ENCODE measurements at places on chromosomes 5 and 9.
A peak's percentile ranks its signal among the peaks of the same experiment; 100 is the strongest.

DNA sequence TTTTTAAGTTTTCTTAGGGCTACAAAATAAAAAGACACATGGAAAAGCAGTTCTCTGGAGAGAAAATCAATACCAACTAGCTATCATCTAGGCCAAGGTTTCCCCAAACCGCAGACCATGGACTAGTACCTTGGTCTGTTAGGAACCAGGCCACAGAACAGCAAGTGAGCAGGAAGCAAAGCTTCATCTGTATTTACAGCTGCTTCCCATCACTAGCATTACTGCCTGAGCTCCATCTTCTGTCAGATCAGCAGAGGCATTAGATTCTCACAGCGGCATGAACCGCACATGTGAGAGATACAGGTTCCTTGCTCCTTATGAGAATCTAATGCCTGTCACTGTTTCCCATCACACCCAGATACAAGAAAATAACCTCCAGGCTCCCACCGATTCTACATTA lies 1907.6 kb upstream of the ACO1 start:
- no peak for DNase-seq

DNA sequence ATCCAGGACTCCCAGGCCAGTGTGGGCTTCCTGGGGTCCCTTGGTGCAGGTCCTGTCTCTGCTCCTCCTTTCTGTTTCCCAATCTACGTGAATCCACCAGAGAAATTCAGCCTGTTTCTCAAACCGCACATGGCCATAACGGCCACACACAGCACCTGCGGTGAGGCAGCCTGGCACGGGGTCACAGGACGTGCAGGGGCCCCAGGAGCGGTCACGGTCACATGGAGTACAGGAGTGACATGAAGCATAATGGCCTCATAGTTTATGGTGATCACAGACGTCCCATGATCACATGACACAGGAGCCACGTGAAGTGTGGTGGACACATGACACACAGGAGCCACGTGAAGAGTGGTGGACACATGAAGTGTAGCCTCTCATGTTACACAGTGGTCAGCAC lies 248.5 kb upstream of the IRX4 start:
- no peak for DNase-seq

- DNase-seq = peak; percentile 45
These were observed 297.6 kb downstream of the MAN2A1 start for GRCh38 chr5:109987355-109987754.

DNA sequence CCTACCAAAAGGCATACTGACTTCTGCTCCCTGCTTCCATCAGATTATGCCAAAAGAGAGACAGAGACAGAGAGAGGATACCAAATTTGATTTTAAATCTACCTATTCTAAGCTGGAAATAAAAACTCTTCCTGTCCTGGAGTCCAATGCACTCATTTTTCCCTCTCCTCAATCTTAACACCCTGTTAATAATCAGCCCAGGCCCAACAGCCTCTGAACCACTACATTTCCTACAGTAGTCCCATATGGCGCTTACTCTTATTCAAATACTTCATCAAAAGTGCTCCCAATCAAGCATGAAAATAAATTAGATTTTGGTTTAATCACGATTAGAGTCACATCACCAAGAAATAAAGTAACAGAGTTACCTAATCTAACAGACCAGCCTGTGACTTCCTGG lies 152.3 kb downstream of the TSSK1B start:
- no peak for DNase-seq

DNA sequence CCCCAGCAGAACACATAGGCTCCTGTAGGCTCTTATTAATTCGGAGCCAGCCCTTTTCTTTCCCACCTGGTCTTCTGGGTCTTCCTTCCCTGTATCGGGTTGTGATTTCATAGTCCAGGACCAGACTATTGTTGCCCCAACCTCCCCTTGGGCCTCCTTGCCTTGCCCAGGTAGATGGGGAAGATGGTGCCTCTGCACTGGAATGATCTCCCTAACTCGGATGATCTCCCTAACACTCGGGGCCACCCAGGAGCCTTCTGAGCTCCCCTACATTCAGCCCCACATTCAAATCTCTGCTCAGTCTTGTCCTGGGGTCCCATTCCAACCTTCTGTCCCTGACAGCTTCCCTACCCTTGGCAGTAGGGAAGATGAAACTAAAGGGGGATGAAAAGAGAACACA lies 2.7 kb upstream of the IRF1 start:
- DNase-seq = no peak

DNA sequence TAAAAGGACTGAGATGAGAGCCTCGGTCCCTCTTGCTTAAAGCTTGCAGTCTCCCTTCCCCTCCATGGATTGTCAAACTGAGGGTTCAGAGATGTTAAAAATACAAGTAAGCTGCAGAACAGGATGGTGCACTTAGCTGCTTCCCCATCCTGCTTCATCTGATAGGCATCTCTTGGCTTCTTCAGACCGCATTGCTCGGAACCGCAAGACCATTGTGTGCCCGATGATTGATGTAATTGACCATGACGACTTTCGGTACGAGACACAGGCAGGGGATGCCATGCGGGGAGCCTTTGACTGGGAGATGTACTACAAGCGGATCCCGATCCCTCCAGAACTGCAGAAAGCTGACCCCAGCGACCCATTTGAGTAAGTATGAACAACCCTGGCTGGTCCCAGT lies 65.5 kb upstream of the SAP30L start:
- DNase-seq = peak; percentile 78

DNA sequence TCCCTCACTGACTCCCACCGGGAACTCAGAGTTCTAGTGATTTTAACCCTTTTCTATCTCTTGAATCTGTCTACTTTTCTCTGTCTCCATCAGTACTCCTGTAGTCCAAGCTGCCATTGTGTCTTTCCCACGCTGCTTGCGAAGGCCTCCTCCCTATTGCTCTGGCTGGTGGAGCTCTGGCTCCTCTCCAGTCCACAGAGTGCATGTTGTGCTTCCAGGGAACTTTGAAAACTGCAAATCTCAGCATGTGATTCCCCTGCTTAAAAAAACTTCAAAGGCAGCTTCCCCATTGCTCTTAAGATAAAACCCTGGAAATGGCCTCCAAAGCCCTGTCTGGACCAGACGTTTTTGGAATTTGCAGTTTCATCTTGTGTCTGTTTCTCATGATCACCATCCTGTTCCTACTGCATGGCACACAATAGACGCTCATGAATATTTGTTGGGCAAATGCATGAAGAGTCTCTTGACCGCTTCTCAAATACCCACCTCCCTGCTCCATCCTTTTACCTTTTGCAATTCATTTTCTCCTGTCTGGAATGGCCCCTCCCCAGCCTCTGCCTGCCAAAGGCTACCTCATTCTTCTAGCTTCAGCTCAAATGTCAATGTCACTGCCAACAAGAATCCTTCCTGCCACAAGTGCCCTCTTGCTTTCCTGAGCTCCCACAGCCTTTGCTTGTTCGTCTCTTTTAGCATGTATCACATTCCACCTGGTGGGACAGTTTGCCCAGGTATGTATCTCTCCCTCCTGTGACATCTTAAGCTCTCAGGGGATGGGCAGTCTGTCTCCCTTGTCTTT lies 293.2 kb downstream of the ARHGAP26 start:
- peak; percentile 91 for DNase-seq

- DNase-seq = no peak
These were observed 39.8 kb upstream of the ZNF354B start for GRCh38 chr5:178820001-178820400.

DNA sequence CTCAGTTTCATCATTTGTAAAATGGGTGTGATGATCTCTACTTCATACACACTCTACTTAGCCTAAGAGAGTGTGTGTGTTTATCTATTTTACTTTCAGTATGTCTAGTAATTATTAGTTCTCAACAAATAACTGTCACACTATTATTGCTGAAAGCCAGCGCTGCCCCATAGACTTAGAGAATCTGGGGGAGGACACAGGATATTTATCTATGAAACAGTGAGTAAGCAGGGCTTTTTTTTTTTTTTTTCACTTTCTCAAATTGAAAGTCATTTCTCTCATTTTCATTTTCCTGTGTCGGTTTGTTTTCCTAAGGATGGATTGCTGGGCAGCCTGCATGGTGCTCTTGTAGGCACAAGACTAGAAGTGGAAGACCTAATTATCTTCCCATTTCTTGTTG lies 248.4 kb upstream of the RPS23 start:
- DNase-seq = peak; percentile 23

GRCh38 chr5:140869555-140869886 lies 764 bp downstream of the PCDHA11 start:
- DNase-seq = no peak

GRCh38 chr5:112063856-112064255 lies 306.9 kb upstream of the NREP start:
- DNase-seq = no peak

- no peak for DNase-seq
These were observed 749.8 kb upstream of the CDH9 start for GRCh38 chr5:27788184-27788583.

DNA sequence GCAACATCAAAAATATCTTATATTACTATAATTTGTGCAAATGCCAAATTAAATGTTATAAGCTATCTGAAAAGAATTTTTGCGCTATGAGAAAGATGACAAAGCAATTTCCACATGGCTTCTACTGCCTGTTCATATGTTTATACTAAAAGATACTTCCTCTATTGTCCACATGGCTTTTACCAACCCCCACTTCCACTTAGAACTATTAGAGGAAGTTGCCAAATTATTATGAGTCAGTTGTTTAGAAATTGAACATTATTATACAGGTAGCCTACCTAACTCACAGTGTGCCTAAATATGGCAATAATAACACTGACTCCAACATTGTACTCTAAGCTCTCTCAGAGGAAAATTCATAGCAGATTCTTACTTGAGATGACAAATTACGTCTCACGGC lies 37.6 kb upstream of the SLC27A6 start:
- DNase-seq = no peak

- peak; percentile 94 for DNase-seq
These were observed 14.9 kb upstream of the MACIR start for GRCh38 chr5:103243665-103244064.

GRCh38 chr5:179051784-179052183 lies 8.4 kb upstream of the ZNF354C start:
- DNase-seq = no peak

GRCh38 chr5:120767178-120767820 lies 303.2 kb downstream of the PRR16 start:
- peak; percentile 93 for DNase-seq

DNA sequence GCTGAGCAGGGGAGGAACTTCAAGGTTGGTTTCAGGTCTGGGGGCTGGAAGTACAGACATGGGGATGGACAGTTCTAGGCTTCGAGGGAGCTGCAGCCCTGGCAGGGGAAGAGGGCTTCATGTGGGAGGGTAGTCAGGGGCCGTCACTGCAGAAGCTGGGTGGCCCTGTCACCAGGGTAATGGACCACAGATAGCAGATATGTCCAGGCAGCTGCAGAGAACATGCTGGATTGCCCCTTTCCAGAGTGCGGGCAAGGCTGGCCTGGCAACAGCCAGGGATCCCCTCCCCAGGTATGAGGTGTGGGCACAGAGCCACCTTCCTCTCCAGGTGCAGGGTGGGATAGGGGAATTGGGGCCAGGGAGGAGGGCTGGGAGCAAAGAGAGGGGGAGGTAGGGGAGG lies 206.5 kb downstream of the GADD45G start:
- DNase-seq = no peak

DNA sequence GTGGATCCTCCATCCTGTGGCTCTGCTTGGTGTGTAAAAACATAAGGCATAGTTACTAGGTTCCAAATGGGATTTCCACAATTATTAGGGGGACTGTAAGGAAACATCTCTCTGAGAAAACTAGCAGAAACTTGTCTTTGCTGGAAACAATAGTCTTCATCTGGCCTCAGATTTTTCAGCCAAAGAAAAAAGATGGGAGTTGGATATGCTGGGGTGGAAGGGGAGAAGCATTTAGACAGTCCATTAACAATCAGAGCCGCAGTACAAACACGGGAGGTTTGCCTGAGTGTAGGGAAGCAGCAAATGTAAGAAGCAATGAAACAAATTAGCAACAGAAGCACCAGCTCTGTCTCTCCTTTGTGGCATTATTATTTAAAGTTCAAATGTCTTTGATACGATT lies 402.7 kb upstream of the ZNF608 start:
- DNase-seq = no peak

DNA sequence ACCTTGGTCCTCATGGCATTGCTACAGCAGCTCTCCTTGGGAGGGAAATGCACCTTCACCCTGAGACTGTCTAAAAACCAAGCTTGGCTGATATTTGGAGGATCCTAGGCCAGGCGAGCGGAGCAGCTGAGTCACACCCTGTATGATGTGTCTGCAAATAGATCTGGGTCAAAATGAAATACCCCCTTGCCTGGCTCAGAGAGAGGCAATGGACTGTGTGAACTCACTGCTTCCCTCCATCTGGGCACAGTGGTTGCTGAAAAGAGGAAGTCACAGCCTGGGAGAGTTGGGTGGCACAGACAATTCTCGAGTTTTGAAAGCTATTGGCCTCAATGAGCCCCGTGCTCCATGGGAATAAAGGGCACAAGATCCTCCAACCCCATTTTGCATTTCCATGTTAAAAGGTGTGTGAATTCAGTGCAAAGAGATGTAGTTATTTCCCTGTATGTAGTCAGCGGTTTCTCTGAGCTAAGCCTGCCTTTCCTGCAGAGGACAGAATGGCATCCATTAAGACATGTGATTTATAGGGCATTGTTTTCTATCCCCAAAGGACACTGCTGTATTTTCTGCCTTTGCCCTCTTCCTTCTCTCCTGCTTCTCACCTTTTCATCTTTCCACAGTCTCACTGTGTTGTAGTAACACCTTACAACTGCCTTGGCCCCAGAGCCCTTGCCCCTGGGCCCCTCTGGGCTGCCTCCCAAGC lies 177.2 kb downstream of the GADD45G start:
- no peak for DNase-seq

DNA sequence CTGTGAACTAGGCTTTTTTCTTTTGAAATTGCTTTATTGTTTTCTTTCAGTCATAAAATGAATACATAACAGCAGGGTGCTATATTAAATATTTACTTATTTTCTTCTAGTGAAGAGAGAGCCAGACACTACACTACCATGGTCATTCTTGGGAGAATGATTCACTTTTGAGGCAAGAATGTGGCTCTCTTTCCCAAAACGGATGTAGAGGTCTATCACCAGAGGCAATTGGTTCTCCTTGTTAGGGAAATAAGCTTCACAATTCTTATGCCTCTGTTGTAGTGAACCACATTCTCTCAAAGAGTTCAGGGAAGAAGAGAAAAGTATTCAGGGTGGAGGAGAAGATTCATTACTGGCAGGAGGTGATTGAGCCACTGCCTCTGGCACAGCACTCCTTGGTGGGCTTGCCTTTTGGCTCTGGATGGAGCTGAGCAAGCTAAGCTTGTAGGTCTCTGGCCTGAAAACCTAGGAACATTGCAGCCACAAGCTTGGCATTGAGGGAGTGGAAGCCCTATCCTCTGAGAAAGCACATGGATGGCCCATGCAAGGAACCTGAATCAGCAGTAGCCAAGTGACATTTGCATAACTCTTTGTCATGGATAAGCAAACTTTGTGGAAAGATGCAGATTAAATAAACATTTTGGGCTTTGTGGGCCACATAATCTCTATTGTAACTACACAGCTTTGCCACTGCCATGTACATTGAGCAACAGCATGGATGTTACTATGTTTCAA lies 179.0 kb upstream of the TNC start:
- no peak for DNase-seq

- DNase-seq = peak; percentile 96
These were observed 38.8 kb upstream of the COL5A1 start for GRCh38 chr9:134602547-134603362.
